ENCODE measurements at places on chromosomes 5 and 9. TPM values are rescaled to one million over a fixed set of nuclear protein-coding genes. Genes with fewer than 3 reads are reported as not detected.

BAAT gene
- total RNA-seq, result under 0.01 TPM

TLX3 gene
- not detected for total RNA-seq

KCNIP1 gene
- 0.32 TPM for total RNA-seq

P4HA2 gene
- 45.5 TPM for total RNA-seq

PCDHB7 gene
- total RNA-seq, result 0.16 TPM

SV2C gene
- total RNA-seq, result not detected

MYMK gene
- not detected for total RNA-seq

TRAF1 gene
- total RNA-seq, result 17.9 TPM

SLC34A1 gene
- total RNA-seq, result not detected

NDUFS6 gene
- 36.1 TPM for total RNA-seq

IRX2 gene
- total RNA-seq, result not detected

CEP78 gene
- total RNA-seq, result 13.0 TPM

OR13C4 gene
- total RNA-seq, result 0.16 TPM

ANKRD31 gene
- under 0.01 TPM for total RNA-seq

BTNL9 gene
- 0.13 TPM for total RNA-seq

DNAH5 gene
- 0.82 TPM for total RNA-seq

F12 gene
- total RNA-seq, result 1.3 TPM

PCDHB15 gene
- 1.2 TPM for total RNA-seq

CTSL gene
- total RNA-seq, result 94.5 TPM

IL3 gene
- not detected for total RNA-seq

CDH9 gene
- not detected for total RNA-seq

GTF3C5 gene
- total RNA-seq, result 37.4 TPM

NEUROG1 gene
- not detected for total RNA-seq

SYK gene
- not detected for total RNA-seq

PCDHGA9 gene
- total RNA-seq, result 0.97 TPM

ZNF367 gene
- 9.6 TPM for total RNA-seq

PAEP gene
- not detected for total RNA-seq

PLEKHG4B gene
- not detected for total RNA-seq

MED7 gene
- 6.2 TPM for total RNA-seq

CD180 gene
- not detected for total RNA-seq

DRD1 gene
- not detected for total RNA-seq

SLC6A18 gene
- not detected for total RNA-seq

GPR150 gene
- total RNA-seq, result not detected

OBP2A gene
- not detected for total RNA-seq

LRRC70 gene
- total RNA-seq, result 24.0 TPM

PROB1 gene
- total RNA-seq, result 5.8 TPM

GRM6 gene
- not detected for total RNA-seq

C9orf50 gene
- under 0.01 TPM for total RNA-seq

NMUR2 gene
- not detected for total RNA-seq

IFNE gene
- 0.16 TPM for total RNA-seq

CERT1 gene
- total RNA-seq, result 22.2 TPM

PPP1R2B gene
- total RNA-seq, result 0.16 TPM

ZDHHC11B gene
- not detected for total RNA-seq

NOP16 gene
- total RNA-seq, result 19.8 TPM

CEL gene
- total RNA-seq, result 0.44 TPM

EIF4E1B gene
- not detected for total RNA-seq

MED27 gene
- 8.7 TPM for total RNA-seq

IFNA10 gene
- total RNA-seq, result not detected

PDE8B gene
- total RNA-seq, result not detected

INSL4 gene
- total RNA-seq, result not detected

CATSPER3 gene
- total RNA-seq, result not detected

TAL2 gene
- not detected for total RNA-seq

ZNF474 gene
- total RNA-seq, result not detected

ACOT12 gene
- total RNA-seq, result not detected

SLC1A1 gene
- total RNA-seq, result 5.1 TPM

KIF4B gene
- total RNA-seq, result 0.38 TPM

CHMP5 gene
- 79.0 TPM for total RNA-seq

NTNG2 gene
- under 0.01 TPM for total RNA-seq

C7 gene
- 0.06 TPM for total RNA-seq

CDC20B gene
- not detected for total RNA-seq
